ENCODE measurements at places on chromosomes 5 and 9.

DNA sequence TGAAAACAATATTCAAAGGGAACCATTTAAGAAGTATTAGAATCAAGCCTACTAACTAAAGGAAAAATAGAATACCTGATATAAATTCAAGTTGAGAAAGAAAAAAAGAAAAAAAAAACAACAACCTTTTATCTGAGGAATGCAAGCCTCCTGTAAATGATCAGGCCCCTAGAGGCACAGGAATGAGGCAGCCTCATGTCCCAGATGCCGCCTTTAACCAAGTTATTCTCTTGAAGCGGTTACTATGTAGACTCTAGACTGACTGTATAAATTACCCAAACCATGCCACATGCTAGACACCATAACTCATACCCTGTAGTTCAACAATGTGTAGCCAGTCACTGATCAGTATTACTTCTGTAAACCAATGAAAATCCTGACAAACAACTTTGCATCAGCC is 929.6 kb downstream of the TAF11L14 start:
- DNase-seq: no peak

DNA sequence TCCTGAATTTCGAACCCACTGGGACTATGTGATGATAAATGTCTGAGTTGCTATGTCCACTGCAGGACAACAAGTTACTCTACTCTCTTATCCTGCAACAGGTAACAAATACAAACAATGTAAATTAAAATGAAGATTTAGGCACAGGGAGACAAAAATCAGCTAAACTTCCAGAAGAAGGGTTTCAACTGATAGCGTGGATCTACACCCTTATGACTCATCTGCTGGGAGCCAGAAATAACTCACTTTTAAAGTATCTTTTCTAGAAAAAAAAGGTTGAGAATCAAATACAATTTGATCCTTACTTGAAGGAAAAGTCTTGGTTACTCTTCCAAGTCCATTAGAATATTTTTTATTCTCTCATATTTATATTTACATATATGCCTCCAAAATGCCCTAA is 21.4 kb downstream of the PJA2 start:
- DNase-seq: no peak

DNA sequence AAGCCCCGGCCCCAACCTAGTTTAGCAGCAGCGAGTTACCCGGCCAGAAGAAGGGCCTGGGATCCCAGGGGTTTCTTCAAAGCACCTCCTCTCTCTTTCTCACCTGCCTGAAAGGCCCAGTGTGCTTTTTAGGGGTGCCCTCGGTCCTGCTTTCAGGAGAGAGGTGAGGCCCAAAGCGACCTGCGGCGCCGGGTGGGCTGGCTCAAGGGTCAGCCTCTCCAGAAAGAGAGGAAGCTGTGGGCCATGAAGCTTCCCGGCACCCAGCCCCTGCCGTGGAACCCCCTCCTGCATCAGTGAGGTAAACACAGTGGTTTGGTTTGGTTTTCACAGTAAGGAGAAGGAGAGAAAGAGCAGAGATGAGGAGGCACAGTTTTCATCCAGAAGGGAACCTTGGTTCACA is 4.3 kb downstream of the FOXB2 start:
- DNase-seq: no peak

DNA sequence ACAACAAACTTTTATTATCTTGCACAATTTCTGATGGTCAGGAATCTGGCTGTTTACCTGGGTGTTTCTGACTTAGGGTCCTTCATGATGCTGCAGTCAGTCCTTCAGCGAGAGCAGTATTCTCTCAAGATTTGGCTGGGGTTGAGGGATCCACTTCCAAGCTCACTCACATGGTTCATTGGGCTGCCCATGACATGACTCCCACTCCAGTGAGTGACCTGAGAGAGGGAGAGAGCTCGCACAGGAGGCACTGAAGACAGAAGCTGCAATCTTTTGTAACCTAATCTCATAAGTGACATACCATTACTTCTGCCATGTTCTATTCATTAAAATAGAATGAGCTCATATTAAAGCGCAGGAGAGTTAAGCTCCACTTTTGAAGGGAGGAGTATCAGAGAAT is 212.6 kb downstream of the SPATA31D1 start:
- no peak for DNase-seq

DNA sequence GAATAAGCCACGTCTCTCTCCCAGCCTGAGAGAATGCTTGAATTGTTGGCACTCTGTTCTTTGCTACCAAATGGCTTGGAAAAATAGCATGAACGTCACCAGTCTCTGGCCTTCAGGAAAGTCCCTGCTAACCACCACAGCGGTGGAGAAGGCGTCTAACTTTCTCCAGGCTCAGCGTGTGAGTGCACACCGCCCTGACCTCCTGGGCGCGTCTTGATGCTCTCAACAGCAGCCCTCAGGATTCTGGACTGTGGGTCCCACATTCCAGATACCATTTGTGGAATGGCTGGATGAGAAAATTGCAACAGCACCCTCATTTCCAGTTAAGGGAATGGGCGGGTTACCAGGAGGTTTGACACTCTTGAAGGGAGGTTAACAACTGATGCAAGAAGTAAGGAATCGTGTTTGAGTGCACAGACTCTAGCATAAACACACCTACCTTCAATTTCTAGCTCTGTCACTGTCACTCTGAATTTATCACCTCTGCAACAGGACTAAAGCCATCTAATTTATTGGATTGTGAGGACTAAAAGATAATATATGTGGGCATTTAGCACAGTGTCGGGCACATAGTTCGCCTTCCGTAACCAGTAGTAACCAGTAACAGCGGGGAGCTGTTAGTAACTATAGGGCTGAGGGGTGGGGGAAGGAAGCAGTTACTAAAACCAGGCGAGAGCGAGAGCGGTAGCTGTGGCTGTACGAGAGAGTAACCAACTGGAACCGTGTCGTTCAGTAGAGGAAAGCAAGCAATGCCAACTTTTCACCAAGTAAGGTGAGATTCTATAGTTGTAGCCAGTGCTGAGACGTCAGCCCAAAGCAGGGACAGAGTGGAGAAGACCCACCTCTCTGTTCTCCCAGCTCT is 807 bp upstream of the PLGRKT start:
- DNase-seq: no peak

GRCh38 chr9:122382901-122383850 is 12.4 kb downstream of the PTGS1 start:
- DNase-seq: no peak

- no peak for DNase-seq
Measured at GRCh38 chr9:101727612-101728524, 10.6 kb downstream of the GRIN3A start.

GRCh38 chr9:73979894-73980264 is 517.3 kb upstream of the RORB start:
- DNase-seq: no peak

DNA sequence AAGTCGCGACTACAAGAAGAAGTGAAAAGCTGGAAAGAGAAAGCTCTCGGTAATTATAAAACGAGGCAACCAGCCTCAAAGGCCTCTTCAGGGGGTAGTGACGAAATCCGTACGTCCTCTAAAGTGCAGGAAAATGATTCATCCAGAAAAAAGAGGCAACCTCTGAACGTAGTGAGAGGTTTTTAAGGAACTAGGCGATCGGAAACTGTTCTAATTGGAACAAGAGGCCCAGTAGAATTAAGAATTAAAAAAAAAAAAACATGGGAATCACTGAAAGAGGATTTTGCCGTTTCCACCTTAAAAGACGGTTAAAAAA is 1.0 kb downstream of the CSNK1A1 start:
- DNase-seq: no peak

- DNase-seq: no peak
Measured at GRCh38 chr5:43033841-43034590, 6.1 kb downstream of the ANXA2R start.

DNA sequence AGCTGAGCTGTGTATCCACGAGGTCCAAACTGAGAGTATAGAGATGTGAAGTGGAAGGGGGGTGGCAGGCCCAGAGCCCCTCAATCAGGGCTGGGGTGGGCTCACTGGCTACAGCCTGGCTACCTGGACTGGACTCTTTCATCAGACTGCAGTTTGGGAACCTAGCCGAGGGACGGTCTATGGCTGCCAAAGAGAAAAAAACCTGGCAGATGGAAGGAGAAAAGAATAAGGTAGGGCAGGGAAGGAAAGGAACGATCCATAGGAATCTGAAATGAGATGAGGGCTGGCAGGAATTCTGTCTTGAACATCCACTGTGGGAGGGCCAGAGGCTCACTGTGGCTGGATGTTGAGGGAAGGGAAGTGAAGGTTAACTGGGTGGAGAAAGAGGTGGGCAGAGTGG is 224.4 kb upstream of the PANK3 start:
- no peak for DNase-seq

GRCh38 chr5:114238771-114239313 is 123.0 kb upstream of the KCNN2 start:
- no peak for DNase-seq

- no peak for DNase-seq
Measured at GRCh38 chr9:89548071-89548638, 50.2 kb upstream of the SEMA4D start.

DNA sequence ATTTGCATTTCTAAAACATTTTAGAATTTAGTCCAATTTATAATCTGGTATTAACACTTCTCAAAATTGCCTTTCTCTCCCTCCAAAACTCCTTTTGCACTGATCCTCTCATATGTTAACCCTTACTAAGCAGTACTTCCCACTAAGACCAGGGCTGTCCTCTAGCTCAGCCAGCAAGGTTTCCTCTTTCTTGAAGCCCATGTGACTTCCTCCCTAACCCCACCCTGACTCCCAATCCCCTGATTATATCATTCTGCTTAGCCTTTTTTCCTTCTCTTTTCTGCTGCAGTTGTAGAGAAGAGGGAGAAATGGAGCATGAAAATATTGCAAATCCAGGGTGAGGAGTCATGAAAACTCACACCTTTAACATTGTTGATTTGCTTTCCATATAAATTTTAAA is 241.7 kb downstream of the MCTP1 start:
- DNase-seq: no peak

- no peak for DNase-seq
Measured at GRCh38 chr9:136206602-136207275, 1.8 kb upstream of the LHX3 start.

GRCh38 chr5:149387982-149388381 is 8.9 kb upstream of the IL17B start:
- no peak for DNase-seq

DNA sequence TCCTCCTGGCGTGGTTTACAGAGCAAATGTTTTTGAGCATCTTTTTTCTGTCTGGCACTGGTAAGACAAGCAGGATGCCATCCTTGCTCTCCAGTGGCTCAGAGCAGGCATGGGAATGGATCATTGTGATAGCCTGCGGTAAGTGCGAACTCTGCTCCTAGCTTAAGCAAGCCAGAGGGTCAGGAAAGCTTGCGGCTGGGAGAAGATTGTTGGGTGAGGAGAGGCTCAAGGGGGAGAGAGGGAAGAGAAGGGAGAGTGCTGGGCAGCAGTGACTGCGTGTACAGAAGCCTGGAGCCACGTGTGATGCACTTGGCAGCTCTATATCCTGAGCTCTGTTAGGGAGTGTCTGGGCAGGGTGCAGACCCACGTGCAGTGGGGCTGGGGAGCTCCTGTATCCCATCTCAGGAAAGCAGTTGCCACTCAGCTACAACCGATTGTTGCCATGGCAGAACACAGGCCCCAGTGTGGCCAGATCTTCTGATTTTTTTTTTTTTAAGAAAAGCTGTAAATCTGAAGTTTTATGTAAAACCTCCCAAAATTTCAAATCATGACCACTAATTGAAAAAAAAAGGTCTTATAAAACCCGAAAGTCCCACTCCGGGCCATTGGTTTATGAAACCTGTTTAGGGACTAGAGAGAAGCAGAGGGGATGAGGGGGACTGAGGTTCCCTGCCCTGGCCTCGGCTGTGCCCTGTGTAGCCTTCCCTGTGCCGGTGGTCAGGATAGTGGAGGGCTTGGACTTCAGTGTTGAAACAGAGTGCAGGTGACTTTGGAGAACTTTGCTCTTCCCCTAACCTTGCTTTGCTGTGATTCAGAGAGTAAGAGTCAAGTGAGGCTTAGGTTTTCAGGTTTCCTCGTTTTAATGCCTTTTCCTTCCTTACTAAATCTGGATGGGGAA is 67.3 kb downstream of the ZNF618 start:
- no peak for DNase-seq

- DNase-seq: no peak
Measured at GRCh38 chr9:126953041-126953809, 38.6 kb downstream of the RALGPS1 start.

DNA sequence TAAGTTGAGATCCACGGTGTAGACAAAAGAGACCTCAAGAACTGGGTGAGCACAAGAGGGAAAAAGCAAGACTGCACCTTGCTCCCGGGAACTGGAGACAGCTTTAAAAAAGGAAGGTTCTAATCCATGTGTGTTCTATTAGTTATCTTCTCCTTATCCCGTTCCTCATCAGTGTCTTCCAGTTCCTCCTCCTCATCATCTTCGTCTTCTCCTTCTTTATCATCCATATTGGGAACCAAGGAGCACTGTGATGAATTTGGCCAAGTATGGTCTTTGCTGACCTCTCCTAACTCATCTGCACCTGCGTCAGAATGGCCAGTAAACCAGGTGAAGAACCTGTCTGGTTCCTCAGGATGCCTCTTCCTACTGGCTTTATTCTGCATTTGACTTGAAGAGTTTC is 22.1 kb downstream of the EHMT1 start:
- no peak for DNase-seq

GRCh38 chr9:16624744-16625117 is 245.7 kb downstream of the BNC2 start:
- no peak for DNase-seq

DNA sequence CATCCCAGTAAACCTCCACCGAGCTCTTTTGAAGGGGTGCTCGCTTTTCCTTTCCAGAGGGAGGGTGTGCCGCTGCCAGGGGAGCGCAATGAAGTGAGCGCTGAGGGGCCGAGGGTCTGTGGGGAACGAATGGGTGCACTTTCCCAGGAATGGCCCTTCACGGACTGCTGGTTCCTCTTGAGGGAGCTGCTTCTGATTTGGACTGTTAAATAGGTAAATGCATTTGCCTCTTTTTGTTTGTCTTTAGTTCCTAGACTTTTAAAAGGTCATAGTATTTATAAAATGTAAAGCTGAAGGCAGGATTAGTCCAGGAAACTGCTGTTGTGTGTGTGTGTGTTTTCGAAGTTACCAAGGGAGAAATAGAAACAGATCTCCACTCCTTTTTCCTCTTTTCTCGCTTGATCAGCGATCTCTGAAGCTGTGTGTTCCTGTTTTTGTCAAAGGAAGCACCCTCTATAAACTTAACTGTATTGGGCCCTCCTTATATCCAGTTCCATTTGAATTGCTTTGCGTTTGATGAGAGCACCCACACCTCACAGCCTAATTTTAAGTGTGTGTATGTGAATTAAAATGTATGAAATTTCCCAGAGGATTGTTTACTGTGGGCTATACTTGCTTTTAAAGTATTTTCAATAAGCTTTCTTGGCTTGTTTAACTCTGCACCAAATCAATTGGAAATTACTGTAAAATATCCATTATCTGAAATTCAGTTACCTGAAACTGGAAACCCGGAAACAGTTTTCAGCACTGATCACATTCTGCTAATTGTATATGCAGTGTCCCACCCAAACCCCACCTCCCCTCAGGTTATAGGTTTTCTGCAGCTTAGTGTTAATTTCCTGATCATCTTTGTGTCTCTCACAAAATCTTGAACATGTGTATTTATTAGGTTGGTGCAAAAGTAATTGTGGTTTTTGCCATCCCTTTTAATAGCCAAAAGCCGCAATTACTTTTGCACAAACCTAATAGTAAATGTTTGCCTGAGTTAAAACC is 966 bp downstream of the SNX2 start:
- no peak for DNase-seq

Data from activated CD4-positive, alpha-beta T cell treated with anti-CD3 and anti-CD28 coated beads for 24 hours (primary cell).